SIG-M5 (cell line): ENCODE measurements at places on chromosomes 7 and 10.

- no peak for DNase-seq
Measured at GRCh38 chr10:89923661-89924060, 222.3 kb downstream of the KIF20B start.

DNA sequence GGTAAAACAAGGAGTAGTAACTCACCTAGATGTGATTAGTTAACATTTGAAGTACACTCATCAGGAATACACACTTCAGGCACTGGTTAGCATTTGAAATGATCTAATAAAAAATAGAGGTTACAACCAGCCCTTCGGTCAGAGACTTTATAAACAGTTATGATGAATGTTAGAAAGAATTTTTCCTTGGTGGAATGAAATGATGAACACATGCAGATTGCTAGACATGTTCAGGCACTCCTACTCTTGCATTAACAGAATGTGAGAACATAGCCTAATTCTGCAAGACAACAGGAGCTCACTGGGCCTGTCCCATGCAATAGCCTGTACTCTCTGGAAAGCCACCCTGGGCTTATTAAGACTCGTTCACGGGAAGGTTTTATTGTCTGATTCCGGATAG, 47.3 kb upstream of the TECTB start:
- DNase-seq: no peak

DNA sequence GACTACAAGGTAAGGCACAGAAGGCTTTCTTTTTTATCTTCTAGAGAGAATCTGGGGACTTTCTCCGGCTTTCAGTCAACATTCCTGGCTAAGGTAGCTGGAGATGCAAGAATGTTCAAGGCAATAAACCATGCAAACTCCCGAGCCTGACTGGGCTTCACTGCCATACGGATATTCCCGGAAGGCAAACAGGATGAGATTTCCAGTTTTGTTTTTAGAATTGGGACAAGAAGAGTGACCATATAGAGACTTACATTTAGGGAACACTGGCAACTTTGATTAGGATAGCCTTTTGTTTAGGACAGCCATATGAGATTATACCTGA, 269 bp downstream of the CALD1 start:
- no peak for DNase-seq

GRCh38 chr7:123771256-123771655, 22.5 kb upstream of the WASL start:
- DNase-seq: no peak

DNA sequence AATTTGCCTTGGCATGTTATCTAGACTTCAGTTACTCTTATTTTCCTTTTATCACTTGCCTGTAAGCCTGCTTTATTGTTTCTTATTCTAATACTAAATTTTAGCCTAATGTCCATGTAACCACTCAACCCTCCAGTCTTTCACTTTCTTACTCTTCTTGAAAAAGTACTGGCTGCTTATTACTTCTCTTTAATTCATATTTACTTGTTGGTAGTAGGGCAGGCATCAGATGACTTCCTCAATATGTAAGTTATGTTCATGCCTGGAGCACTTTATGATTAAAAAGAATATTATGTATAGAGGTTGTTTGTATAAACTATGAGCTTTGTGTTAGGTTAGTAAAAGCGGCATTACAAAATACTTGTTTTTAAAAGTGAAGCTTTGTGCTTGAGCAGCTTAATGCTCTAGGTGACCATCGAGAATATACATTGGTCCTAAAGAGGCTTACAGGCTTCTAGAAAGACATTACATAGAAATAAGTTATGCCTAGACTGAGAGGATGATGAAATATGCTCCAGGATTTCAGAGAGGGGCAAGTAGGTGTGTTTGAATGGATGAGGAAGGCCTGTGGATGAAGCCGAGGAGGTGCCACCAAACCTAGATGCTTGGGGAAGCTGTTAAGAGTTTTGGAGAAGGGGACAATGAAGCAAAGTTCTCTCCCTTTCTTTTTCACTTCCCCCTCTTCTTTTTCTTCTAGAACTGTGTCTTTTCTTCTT, 207.1 kb upstream of the HDAC9 start:
- DNase-seq: no peak

- DNase-seq: no peak
Measured at GRCh38 chr10:124903111-124903510, 38.8 kb upstream of the ZRANB1 start.

- no peak for DNase-seq
Measured at GRCh38 chr10:126350216-126350992, 37.9 kb downstream of the ADAM12 start.
